ENCODE measurements at places on chromosomes 16 and 17.

DNA sequence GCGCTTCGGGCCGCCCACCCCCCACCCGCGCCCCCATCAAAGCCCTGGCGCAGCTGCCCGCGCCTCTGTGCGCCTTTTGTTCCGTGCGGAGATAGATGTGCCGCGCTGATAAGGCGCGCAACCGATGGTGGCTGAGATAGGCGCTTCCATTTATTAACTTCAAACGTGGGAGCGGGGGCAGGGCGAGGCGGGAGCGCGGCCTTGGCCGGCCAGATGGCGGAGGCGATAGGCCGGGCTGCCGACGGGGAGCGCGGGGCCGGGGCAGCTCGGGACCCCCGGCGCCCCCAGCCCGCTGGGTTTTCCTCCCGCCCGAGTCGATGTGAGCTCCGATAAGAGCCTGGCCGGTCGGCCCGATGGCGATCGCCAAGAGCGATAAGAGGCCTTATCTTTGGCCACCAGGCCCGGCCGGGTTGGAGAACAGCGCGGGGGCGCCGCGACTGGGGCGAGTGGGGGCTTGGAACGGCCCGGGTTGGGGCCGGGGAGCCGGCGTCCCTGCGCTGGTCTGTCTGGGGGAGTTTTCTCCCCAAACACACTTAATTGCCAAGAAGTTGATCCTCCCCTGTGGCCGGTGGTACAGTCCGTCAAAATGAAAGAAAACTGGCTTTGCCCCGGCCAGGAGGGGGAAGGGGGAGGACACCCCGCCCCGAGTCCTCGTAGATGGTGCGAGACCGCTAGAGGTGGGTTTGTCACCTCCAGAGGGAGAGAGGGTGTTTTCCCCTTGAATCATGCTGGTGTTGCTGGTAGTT, 2.7 kb downstream of the ZFPM1 start:
- peaks cover 10% of the 10 kb centered on the region for H3K4me1 ChIP-seq
- H3K27ac ChIP-seq, result peak overlapping the region; percentile 48
- peak; percentile 47 for DNase-seq
- peaks cover 4% of the 10 kb centered on the region for H3K27me3 ChIP-seq

- H3K4me1 ChIP-seq, result no peaks in the 10 kb centered on the region
- H3K4me3 ChIP-seq, result no peak overlapping the region
- H3K36me3 ChIP-seq, result no peaks in the 10 kb centered on the region
- no peak for DNase-seq
- H3K27me3 ChIP-seq, result no peaks in the 10 kb centered on the region
These were observed 467.7 kb downstream of the SOX9 start for GRCh38 chr17:72588561-72588960.

DNA sequence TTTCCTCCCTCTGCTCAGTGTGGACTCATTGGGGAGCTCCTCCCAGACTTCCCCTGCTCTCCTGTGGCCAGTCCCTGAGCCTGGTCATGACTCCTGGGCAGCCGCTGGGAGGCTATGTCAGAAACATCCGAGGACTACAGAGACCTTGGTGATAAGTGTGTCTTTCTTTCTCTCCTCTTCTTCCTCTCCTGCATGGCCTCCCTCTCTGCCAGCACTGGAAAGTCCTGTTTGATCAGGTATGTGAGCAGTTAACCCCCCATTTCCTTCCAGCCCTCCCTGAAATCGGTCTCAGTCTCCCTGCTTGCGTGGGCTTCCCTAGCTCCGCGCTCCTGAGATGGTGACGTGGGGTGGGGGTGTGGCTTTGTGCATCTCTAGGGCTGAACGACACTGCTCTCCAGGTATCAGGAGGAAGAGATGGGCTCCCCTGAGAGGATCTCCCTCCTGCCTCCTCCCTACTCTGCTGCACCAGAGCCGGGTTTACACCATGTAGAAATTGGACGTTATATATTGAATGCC, 2.1 kb downstream of the RHBDL3 start:
- H3K36me3 ChIP-seq, result no peaks in the 10 kb centered on the region
- peaks cover 6% of the 10 kb centered on the region for H3K4me1 ChIP-seq
- no peak overlapping the region for H3K27ac ChIP-seq
- DNase-seq, result no peak
- peaks cover 55% of the 10 kb centered on the region for H3K27me3 ChIP-seq
- no peak overlapping the region for H3K4me3 ChIP-seq

- H3K36me3 ChIP-seq, result peaks cover 2% of the 10 kb centered on the region
- DNase-seq, result peak; percentile 91
- H3K27ac ChIP-seq, result peak overlapping the region; percentile 96
- no peaks in the 10 kb centered on the region for H3K27me3 ChIP-seq
- H3K4me3 ChIP-seq, result no peak overlapping the region
These were observed 7.6 kb downstream of the SGCA start for GRCh38 chr17:50173335-50173941.

DNA sequence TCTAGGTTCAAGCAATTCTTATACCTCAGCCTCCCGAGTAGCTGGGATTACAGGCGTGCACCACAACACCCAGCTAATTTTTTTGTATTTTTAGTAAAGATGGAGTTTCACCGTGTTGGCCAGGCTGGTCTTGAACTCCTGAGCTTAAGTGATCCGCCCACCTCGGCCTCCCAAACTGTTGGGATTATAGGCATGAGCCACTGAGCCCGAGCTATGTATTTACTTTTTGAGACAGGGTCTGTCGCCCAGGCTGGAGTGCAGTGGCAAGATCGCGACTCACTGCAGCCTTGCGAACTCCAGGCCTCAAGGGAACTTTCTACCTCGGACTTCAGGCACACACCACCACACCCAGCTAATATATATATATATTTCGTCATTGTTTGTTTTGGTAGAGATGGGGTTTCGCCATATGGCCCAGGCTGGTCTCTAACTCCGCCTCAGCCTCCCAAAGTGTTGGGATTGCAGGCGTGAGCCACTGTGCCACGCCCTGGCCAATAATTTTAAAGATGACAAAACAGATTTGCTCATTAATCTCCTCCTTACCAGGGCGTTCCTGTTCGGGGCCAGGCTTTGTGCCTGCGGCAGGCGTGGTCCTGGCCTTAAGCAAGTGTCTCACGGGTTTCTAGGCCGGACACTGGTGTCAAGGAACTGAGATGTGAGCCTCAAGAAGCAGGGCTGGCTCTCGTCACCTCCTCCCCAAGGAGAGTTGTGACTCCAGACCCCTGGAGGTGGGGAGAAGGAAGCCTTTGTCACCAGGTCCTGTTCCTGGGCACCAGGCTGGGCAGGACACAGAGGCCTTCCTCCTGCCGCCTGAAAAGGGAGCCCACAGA, 4.3 kb upstream of the NPW start:
- H3K27ac ChIP-seq, result no peak overlapping the region
- peak; percentile 93 for DNase-seq
- peaks cover 6% of the 10 kb centered on the region for H3K4me1 ChIP-seq

DNA sequence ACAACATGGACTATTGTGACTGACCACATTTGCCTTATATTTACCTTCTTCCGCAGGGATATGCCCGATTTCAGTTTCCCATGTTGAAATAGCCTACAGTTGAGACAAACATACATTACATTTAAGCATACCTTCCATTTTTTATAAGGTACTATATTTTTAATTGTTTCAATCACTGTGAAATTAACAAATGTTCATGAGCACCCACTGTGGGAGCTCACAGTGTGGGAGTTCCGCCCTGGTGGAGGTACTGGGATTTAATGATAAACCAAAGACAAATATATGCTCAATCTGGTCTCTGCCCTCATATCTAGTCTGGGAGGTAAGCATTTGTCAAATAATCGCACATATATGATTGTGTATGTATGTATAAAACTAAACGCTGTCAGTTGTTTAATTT, 15.8 kb upstream of the TOX3 start:
- no peak overlapping the region for H3K4me3 ChIP-seq
- H3K27me3 ChIP-seq, result no peaks in the 10 kb centered on the region
- H3K36me3 ChIP-seq, result no peaks in the 10 kb centered on the region
- no peak for DNase-seq

DNA sequence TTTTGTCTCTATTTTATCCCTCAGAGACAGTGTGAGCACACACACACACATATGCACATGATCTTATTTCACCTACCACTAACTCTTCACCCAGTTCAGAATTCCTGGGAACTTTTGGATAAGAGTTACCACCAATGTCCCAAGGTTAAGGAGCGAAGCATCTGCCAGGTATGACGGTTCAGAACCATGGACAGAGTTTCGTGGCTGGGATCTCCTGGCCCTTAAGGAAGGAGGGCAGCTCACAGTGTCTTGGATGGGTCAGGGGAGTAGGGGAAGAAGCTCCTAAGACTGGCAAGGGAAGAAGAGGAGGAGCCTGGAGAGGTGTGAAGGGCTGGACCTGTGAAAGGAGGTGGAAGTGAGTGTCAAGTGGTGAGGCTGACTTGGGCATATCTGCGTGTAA, 23.0 kb upstream of the TMEM132E start:
- DNase-seq, result no peak
- H3K27me3 ChIP-seq, result no peaks in the 10 kb centered on the region
- H3K4me3 ChIP-seq, result no peak overlapping the region
- H3K27ac ChIP-seq, result no peak overlapping the region
- no peaks in the 10 kb centered on the region for H3K4me1 ChIP-seq
- no peaks in the 10 kb centered on the region for H3K36me3 ChIP-seq

DNA sequence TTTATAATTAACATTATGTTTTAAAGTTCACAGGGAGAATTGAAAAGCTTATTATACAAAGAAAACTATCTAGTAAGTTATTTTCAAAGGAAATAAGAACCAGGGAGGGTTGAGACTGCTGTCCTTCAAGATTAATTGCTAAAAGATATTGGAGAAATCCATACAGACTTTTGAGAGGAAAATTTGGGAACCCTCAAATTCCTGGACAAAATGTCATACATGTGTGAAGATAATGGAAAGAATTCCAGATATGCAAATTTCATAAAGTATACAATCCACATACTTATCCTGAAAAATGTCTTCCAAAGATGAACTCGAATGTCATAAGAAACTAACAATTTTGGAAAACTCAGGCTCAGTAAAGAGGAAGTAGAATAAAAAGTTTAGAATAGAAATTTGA, 213.8 kb downstream of the HS3ST3A1 start:
- H3K36me3 ChIP-seq, result no peaks in the 10 kb centered on the region
- no peak overlapping the region for H3K27ac ChIP-seq
- no peak overlapping the region for H3K4me3 ChIP-seq
- no peaks in the 10 kb centered on the region for H3K4me1 ChIP-seq
- no peak for DNase-seq

GRCh38 chr17:50944054-50944901, 78.1 kb upstream of the TOB1 start:
- H3K4me3 ChIP-seq, result peak overlapping the region; percentile 41
- DNase-seq, result peak; percentile 38
- no peaks in the 10 kb centered on the region for H3K27me3 ChIP-seq

GRCh38 chr16:74605332-74605731, 1.6 kb downstream of the GLG1 start:
- no peak for DNase-seq
- peak overlapping the region; percentile 96 for H3K4me3 ChIP-seq
- no peak overlapping the region for H3K27ac ChIP-seq
- H3K4me1 ChIP-seq, result peaks cover 6% of the 10 kb centered on the region
- H3K36me3 ChIP-seq, result no peaks in the 10 kb centered on the region
- H3K27me3 ChIP-seq, result no peaks in the 10 kb centered on the region
